ENCODE measurements at places on chromosomes 12 and 14.

- DNase-seq = no peak
Observed at GRCh38 chr12:127886827-127887226, 380.1 kb upstream of the TMEM132C start.

DNA sequence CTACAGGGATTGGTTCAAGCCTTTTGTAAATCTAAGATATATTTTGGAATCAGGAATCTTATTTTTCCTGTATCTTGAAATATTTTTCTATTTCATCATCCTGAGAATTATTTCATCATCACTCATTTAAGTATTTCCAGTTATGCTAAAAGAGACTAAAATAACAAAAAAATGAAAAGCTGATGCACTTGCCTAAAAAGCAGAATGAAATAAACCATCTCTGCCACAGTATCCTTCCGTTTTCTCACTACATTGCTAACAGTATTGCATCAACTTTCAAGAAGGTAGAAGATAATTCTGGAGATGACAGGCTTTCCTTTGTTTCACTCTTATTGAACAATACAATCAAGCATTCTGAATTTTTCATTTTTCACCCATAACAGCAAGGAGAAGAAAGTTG is 31.1 kb upstream of the EIF5 start:
- DNase-seq = no peak

- peak; percentile 13 for DNase-seq
Observed at GRCh38 chr12:118060301-118061010, 523 bp downstream of the WSB2 start.

DNA sequence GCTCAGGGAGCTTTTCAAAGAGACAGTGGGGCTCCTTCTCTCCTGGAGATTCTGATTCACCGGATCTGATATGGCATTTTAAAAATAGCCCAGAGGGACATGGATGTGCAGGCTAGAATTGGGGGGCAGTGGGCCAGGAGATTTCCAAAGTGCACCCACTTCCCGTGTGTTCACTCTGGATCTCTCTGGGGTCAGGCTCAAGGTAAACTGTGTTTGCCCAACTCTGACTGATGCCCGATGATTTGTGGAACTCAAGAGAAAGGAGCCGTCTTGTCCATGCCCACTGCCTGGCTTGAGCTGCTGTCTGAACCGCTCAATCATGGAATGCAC is 17.9 kb downstream of the FAM181A start:
- DNase-seq = no peak

DNA sequence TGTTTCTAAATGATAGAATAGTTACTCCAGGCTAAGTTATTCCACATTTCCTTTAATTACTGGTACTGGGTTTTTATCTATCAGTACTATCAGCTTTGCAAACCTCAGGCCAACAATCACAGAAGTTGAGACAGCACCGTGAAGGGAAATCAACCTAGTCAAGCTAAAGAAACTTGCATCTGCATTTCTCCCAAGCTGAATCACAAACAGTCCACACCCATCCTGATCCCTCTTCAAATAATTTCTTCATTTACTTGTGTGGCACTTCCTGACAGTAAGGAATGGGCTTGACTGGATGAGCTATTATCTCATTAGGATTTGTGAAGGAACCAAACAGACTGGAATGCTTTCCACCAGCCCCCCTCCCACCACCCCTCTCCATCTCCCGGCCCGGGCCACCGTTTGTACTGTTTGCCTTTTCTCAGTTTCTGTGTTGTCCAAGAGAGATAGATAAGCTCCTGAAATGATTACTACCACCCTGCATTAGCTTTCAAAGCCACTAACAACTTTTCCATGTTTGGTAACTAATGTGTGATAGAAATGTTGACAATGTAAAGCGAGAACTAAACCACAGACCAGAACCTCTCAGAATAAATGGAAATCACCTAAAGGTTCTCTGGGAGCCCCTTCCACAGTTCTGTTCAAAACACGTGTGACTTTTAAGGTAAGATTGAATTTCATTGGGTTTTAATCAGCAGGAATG is 236.3 kb downstream of the SLC25A21 start:
- no peak for DNase-seq

DNA sequence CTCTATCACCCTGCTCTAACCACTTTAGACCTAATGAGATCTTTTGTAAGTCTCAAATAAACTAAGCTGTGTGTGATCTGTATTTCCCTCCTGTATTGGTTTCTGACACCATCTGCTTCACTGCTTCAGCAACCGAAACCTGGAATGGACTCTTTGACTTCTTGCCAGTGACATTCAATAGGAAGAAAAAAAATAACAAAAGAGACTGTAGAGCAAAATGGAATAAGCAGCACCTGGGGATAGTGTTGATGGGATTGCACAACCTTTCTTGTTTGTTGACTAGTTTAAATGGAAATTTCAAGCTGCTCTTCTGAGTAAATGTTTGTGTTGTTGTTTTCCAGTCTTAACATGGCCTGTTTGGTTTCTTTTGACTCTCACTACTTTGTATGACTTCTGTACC is 888.6 kb upstream of the SEL1L start:
- no peak for DNase-seq

- no peak for DNase-seq
Observed at GRCh38 chr12:95815632-95816212, 25.2 kb upstream of the NTN4 start.

DNA sequence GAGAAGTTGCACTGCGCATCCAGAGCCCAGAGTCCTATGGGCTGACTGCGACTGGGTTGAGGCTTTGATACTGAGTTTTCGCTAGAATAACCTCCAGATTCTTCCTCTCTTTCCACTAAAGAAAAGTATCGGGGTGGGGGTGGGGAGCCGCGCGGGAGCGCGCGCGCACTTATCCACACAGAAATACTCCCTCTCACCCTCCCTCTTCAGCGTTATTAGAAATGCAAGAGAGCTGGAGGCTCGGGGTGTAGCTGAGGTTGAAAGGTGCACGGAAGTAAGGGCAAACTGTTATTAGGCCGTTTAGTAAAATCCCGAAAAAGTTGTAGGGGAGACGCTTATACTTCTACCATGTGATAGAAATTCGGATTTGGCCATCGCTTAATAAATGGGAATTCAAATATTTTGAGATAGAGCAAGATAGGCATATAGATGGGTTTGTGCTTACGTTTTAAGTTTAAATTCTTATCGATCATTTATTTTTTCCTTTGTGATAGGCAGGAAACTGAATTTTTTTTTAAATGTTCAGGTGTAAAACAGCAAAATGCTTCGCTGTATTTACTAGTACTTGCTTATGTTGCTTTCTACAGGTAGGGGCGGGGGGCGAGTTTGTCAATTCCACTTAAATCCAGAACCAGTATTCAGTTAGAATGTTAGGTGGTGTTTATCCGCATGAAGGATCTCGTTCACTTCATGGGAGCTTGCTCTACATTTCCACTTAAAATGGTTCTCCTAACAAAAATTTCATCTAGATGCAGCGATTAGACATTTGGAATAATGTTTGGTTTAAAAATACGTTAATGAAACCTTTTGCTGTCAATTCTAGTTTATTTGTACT is 1.1 kb downstream of the ARHGAP5 start:
- no peak for DNase-seq

DNA sequence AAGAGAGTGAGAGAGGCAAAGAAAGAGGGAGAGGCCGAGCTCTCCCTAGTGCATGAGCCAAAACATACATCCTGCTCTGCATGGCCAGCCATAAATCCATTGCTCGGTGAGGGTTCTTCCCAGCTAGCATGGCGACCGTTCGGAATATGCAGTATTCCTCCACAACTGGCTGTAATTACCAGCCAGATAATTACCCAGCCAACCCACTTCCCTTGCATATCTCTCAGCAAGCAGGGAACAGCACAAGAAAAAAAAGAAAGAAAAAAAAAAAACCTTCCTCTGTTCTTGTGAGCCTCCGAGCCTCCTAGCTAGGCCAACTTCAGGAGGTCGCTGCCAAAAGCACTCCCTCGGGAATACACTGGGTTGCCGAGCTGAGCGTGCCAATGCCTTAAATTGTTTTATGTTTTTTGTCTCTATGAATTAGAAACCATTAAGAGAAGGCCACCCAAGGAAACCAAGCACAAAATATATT is 567.9 kb downstream of the MED13L start:
- DNase-seq = no peak

- DNase-seq = no peak
Observed at GRCh38 chr12:99099786-99100185, 454.7 kb downstream of the APAF1 start.

GRCh38 chr12:2179953-2180736 is 127.4 kb downstream of the CACNA1C start:
- no peak for DNase-seq

DNA sequence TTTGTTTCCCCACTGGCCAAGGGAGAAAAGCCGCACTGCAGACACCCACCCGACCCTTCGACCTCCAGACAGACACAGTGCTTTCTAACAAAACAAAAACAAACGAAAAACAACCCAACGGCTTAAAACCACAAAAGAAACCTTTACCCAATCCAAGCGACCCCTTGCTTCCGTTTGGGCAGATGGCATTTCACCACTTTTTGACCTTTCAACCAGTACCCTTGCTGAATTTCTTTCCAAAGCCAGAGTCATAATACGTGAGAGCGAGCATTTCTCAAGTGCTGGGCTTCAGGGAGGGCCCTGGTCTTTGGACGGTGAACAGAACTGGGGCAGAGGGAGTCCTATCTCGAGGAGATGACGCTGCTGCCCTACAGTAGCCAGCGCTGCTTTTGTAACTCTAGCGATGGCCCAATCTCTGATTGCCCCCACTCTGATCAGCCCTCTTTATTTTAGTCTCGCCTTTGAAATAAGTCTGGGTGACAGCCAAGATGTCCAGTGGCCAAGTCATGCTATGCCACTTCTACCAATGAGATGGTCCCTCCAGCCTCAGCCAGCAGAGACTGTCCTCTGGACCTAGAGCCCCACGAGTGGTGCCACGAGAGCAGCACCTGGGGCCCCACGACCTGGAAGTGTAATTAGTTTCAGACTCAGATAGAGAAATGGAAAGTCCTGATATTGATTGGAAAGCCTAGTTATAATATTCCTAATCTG is 21.9 kb upstream of the ADIPOR2 start:
- DNase-seq = no peak

DNA sequence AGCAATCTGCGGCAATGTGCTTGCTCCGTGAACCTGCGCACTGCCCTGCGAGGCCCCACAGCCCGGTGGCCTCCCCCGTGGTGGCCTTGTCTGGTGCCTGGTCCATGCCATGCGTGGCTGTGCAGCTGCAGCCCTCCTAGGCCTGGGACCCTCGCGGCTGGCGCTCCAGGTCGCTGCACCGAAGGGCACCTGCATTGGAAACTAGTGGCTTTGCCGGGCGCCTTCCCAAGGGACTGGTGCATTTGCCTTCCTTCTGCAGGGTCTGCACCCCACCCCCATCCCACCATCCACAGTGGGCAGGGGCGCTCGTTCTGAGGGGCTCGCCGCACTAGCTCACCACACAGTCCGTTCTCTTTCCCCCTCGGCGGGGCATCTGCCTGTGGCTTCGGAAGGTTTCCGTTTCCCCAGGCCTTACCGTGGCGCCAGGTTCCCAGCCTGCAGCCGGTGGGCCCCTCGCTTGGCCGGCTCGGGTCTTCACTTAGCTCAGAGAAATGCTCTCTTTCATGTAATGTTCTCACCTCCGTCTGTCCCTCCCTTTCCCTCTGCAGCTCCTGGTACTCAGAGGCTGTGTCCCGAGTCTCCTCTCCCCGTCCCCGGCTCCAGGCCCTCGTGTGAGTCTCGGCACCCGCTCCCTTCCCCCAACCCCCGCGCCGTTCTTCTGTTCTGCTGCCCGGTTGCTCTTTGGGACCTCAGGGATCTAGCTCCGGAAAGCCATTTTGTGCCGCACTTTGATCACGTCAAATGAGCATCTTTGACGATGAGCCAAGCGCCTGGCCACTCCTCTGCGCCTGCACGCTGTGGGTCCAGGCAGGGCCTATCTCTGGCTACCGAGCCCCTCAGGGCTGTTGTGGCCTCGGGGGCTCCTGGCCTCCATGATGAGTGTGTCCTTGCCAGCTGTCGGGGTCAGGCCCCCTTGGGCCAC is 31.9 kb downstream of the JAG2 start:
- DNase-seq = no peak

DNA sequence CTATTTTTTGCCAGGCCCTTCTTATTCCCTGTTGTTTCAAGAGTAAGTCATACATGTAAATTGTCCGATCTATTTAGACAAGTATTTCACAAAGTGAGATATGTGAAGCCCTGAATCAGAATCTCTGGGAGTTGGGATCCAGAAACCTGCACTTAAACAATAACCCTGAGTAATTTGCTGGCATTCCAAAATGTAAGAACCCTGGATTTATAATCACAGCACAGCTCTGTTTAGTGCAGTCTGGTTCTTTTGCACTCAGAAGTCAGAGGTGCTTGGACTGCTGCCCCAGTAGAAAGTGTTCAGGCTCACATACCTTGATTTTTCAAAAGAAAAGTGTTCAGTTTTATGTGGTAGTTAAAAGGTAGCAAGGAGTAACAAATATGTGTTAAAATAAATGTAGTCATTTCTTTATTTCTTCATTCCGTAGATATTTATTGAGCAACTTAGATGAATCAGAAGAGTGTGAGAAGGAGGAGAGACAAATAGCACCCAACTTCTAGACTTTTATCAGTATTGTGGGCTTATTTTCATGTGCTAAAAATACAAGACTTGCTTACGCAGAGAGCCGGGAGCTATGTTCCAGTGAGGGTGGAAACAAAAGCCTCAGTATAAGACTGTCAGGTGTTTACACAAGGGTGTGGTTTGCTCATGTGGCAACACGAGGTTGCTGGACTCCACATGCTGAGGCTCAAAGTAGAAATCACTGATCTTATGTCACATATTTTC is 70.1 kb downstream of the SYNE2 start:
- DNase-seq = no peak

DNA sequence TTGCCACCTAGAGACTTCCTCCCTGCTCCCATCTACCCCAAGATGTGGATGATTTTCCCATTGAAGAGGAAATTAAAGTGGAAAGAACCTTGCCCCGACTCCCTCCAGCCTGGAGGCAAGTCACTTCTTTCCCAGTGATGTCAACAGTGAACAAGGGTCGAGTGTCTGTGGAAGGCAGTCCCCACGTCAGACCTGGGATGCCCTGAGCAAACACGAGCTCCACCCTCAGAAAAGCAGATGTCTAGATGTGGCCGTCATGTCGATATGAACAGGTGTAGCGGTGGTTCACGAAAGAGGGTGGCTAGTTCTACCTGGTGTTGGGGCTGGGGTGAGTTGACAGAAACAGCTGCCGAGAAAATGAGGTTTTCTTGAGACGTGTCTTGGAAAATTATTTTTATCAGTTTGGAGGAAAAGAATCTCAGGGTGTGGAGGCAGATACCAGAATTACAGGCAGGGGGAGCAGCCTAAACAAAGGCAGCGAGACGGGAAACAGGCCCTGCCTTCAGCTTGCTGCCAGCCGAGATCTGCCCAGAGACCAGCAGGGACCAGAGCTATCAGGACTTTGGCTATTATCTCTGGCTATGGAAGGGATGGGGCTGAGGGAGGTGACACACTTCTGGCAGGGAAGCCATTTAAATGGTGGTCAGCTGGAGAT is 25.9 kb downstream of the SYNDIG1L start:
- no peak for DNase-seq

DNA sequence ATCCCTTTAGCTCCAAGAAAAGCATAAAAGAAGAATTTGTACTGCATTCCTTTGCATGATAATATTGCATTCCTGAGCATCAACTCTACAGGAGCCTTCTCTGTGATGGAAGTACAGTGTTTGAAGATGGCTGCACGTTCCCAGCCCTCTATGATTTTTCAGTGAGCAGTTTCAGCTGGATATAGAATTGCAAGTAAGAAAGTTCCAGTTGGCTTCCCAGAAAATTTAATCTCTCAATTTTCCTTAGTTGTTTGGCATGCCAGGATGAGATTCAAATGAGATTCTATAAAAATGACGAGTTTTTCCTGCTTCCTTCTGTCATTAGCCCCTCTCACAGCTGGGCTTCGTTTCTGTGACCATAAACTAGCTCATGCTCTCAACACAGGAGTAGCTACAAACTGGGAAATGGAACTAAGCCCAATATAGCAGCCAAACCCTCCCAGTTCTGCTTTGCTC is 109.9 kb downstream of the TTC8 start:
- no peak for DNase-seq

All from activated naive CD4-positive, alpha-beta T cell treated with anti-CD3 and anti-CD28 coated beads, Interleukin-2, amount 50 U/mL, for 16 hours (primary cell).